ENCODE measurements at places on chromosomes 7 and 10. TPM values are rescaled to one million over a fixed set of nuclear protein-coding genes. Genes with fewer than 3 reads are reported as not detected.

Gene KCNMA1
- 4.2 TPM for polyA plus RNA-seq

Gene MCM10
- not detected for polyA plus RNA-seq

Gene ANKRD2
- 10.0 TPM for polyA plus RNA-seq

Gene XRCC2
- 0.22 TPM for polyA plus RNA-seq

Data from kidney (tissue), 22 donors.